ENCODE measurements at places on chromosomes 6 and 20.
A peak's percentile ranks its signal among the peaks of the same experiment; 100 is the strongest.

GRCh38 chr20:6764619-6765018 lies 2.9 kb upstream of the BMP2 start:
- DNase-seq = no peak

DNA sequence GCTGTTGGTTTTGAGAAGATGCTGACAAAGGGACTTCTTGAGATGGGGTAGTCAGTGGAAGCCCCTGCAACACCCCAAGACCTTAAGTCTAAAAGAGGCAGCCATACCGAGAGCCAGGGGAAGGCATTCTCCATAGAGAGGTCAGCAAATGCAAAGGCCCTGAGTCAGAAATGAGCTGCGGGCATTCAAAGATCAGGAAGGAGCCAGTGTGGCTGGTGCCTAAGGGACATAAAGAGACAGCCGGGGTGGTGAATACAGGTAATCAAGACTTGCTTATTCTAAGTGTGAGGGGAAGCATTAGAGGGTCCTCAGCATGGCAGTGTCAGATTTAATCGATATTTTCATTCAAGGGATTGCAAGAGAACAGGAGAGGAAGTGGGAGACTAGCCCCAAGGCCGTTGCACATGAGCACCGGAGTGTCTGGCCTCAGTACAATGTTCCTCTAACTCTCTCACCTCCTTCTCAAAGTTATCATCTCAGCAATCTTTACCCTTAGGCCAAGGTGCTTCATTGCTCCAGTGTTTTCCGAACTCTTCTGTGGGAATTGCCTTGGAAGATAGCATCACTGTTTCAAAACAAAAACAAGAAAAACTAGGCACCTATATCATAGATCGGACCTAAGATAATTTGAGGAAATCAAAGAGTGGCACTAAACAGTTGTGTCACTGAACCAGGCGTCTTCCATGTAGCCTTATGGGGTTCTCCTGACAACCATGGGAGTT lies 173.2 kb downstream of the DOK5 start:
- DNase-seq = no peak

DNA sequence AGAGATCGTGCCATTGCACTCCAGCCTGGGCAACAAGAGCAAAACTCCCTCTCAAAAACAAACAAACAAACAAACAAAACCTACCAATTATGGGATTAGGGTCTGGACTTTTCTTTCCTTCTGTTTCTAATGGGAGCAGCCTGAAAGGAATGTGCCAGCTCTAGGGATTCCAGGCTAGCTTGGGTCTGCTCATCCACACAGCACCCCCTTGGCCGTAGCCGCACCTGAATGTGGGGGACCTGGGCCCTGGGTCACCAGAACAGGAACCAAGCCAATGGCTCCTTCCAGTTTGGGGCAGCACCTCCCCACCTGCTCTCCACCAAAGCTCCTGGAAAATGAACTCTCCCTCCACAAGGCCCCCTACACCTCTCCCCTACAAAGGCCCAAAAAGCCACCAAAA lies 6.7 kb downstream of the CTSZ start:
- no peak for DNase-seq

DNA sequence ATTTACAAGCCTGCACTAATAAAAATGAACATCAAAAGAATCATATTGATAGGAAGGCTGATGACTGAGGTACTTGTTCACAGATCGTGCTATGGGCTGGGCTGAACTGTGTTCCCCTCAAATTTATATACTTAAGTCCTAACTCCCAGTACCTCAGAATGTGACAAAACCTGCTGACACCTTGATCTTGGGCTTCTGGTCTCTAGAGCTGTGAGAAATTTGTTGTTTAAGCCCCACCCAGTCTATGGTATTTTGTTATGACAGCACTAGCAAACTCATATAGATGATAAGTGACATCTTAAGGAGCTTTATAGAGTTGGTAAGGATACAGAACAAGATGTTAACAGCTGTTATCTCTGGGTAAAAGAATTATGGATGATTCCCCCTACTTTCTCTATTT lies 13.8 kb downstream of the UBE2V1 start:
- no peak for DNase-seq

- DNase-seq = no peak
Measured at GRCh38 chr6:2850538-2851113, 9.0 kb upstream of the SERPINB1 start.

DNA sequence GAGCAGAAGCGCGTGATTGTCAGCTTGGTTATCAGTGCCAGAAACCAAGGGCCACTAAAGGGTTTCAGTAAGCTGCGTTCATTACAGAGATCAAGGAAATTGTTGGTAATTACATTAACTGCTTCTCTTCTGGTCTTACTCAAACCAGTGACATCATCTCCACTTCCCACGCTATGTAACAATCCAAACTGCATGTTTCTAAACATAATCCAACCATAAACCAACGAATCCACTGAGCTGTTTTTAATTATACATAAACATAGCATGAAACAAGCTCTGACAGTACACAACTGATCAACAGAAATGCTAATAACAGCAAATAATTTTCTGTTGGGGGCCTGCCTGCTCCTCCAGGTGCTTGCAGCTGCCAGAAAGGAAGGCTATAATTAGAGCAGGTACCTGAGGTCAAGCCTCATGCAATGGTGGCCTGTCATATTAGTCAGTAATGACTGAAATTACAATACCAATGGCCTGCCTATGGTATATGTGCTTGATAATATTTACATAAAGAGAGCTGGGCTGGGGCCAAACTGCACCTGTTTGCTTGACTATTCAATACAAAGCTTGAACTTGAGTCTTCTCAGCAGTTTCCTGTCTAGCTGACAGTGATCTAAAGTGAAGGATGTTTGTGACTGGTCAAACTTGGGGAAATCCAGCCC lies 40.1 kb downstream of the ILRUN start:
- no peak for DNase-seq

- no peak for DNase-seq
Measured at GRCh38 chr6:149334201-149334600, 16.7 kb downstream of the TAB2 start.

DNA sequence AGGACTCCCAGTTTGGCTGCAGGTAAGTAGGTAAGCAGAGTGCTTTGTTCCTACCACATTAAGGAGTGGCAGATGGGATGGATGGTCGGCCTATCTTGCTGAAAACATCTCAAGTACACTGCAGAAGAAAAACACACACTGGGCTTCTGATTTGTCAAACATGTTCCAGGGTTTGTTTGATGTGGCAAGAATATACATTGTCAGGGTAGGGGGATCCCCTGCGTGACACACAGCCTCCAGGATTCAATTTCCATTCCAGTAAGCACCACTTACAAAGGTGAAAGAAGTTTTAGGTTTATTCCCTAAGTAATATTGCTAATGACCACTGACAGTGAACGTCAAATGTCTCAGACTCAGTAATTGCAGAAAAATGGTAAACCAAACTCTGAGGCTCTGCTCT lies 26.0 kb upstream of the KIF16B start:
- peak; percentile 27 for DNase-seq

GRCh38 chr20:51496964-51497363 lies 45.6 kb downstream of the NFATC2 start:
- no peak for DNase-seq

DNA sequence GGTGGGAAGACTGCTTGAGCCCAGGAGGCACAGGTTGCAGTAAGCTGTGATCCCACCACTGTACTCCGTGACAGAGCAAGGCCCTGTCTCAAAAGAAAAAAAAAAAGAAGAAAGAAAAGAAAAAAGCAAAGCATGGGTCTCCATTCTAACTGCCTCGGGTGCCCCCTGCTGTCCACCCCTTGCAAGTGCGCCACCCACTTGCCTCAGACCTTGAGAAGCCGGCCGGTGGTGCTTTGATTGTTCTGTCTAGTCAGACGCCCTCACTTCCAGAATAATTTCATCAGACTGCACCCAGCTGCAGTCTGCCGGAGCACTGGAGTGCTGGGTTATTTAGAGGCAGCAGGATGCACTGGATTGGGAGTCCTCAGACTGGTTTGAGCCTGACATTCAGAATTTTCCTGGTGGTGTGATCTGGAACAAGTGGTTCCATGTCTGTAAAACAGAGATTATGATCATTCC lies 17.6 kb upstream of the TM9SF4 start:
- DNase-seq = peak; percentile 73

- no peak for DNase-seq
Measured at GRCh38 chr6:38935051-38935450, 113.5 kb upstream of the GLP1R start.

- DNase-seq = peak; percentile 98
Measured at GRCh38 chr6:32894085-32895005, 40.4 kb downstream of the PSMB9 start.

DNA sequence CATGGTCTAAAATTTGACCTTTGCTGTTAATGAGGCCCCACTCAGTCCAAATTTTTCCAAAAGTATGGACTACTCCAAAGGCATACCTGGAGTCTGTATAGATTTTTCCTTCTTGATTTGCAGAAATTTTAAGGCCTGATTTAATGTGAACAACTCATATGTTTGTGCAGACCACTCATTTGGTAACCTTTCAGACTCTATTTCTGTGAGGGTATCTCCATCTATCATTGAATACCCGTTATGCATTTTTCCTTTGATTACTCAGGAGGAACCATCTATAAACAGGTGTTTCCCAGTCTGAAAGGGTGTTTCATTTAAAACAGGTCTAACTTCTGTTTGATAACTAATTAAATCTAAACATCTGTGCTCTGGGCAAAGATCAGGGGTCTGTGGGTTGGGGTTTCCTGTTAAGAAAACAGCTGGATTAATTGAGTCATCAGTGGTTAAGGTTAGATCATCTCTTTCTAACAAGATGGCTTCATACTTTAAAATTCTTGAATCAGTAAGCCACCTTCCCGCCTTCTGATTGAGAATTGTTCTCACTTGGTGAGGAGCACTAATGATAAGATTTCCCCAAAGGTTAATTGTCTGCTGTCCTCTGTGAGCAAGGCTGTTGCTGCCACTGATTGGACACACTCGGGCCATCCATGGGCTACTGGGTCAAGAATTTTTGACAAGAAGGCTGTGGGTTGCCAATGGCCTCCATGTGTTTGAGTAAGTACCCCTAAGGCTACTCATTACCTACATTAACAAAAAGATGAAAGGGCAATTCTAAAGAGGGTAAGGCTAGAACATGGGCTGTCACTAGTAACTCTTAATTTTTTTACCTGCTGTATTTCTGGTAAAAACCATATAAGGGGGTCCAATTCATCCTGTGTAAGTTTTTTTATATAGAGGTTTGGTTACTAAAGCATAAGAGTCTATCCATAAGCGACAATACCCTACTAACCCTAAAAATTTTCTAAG lies 24.1 kb downstream of the HLA-B start:
- no peak for DNase-seq

DNA sequence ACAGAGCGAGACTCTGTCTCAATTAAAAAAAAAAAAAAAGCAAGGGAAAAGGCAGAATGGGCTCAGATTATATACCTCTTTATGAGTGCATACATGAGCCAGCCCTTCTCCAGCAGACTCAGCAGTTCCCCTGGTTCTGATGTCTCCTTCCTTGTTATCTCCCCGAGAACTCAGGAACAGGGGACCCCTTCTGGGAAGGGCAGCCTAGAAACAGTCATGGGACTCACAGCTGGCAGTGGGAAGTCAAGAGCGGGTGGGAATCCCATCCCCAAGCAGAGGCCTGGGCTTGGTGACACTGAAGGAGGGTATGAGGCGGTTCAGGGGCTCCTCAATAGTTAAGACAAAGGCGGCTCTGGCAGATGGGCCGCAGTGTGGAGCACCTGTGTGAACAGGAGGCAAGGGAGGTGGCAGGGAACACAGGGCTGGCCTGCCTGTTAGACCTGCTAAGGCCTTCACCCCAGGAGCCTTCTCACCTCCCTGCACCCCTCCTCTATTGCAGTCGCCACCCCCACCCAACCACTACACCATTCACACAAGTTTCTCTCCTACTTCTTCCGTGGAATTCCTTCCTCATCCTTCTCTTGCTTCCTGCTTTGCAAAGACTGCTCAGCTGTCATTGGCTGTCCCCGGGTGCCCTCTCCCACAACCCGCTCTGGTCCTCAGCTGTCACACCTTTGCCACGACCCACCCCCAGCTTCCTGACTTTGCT lies 29.7 kb upstream of the MDFI start:
- peak; percentile 83 for DNase-seq

GRCh38 chr6:133682506-133683307 lies 206.2 kb upstream of the TCF21 start:
- no peak for DNase-seq

DNA sequence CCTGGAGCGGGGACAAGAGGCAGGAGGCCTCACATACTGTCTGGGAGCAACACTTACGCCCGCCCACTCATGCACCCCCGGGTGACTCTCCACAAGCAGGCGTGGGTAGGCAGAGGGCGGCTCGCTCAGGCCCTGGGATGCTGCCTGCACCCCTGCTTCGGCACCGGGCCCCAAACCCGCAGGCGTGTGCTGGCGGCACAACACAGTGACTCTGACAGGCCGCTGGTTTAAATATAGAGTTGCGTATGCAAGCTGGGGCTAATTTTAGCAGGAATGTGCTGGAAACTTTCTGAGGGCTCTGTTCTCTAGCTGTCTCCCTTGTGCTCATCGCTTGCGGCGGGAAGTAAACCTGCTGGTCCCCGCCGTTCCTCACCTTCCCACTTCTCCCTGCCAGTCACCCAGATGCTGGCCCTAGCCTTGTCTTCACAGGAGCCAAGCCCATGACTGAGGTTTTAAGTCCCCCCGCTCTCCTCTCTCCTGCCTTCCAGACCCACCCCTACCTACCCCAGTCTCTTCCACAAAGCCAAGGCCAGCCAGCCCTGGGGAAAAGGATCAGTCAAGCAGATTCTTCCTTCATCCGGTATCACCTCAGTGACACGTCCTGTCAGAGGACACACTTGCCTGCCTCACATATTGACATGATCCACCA lies 94.5 kb upstream of the FOXP4 start:
- DNase-seq = no peak

DNA sequence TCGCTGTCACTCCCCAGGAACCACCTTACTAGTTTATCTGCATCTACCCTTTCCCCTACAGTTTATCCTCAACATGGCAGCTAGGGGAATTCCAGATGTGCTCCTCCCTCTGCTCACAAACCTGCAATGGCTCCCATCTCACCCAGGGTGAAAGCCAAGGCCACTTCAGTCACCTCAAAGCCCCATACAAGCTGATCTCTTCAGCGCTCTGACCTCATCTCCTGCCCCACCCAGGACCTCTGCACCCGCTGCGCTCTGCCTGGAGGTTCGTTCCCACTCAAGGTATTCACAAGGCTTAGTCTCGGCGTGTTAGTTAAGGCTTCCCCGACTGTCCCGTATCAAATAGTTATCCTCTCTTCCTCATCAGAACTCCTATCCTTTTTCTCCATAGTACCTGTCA lies 28.6 kb upstream of the SPDEF start:
- DNase-seq = no peak

GRCh38 chr6:8000636-8001035 lies 63.6 kb downstream of the BLOC1S5 start:
- no peak for DNase-seq

DNA sequence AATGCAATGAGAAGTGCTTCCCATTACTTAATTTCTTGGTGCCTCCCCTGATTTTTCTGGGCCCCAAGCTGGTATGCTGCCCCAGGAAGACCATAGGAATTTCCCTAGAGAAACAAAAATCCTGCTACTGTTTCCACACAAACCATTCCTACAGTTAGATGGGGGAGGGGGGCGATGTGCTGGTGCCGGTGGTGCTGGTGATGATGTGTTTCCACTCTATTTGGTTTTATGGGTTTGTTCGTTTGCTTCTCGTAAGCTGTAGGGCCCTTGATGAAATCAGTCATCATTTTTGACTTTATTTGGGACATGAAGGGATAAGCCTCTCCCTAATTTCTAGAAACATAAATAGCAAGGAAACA lies 105.1 kb downstream of the MKKS start:
- no peak for DNase-seq

Measured in NCI-H524 (cell line).